ENCODE measurements at places on chromosomes 3 and 15.

DNA sequence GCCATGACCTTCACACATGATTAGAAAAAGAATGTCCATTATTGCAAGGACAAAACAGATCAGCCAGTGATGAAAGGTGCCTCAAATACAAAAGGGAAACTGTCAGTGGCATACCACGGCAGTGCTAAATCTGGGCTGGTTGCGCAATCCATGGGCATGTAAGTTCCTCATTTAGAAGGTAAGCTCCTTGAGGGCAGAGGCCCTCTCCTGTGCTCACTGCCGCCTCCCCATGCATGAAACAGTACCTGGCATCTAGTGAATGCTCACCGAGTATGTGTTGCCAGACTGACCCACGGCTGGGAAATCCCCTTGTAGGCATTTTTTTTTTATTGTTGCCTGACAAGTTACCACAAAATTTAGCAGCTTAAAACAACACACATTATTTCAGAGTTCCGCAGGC, 312.1 kb upstream of the CHRM5 start:
- no peak for DNase-seq

- no peak for DNase-seq
These were observed 214.6 kb upstream of the MDFIC2 start for GRCh38 chr3:70527026-70527425.

GRCh38 chr15:42474827-42475226, 16.1 kb downstream of the ZNF106 start:
- no peak for DNase-seq

GRCh38 chr15:54559405-54560069, 581.3 kb downstream of the UNC13C start:
- peak; percentile 46 for DNase-seq

DNA sequence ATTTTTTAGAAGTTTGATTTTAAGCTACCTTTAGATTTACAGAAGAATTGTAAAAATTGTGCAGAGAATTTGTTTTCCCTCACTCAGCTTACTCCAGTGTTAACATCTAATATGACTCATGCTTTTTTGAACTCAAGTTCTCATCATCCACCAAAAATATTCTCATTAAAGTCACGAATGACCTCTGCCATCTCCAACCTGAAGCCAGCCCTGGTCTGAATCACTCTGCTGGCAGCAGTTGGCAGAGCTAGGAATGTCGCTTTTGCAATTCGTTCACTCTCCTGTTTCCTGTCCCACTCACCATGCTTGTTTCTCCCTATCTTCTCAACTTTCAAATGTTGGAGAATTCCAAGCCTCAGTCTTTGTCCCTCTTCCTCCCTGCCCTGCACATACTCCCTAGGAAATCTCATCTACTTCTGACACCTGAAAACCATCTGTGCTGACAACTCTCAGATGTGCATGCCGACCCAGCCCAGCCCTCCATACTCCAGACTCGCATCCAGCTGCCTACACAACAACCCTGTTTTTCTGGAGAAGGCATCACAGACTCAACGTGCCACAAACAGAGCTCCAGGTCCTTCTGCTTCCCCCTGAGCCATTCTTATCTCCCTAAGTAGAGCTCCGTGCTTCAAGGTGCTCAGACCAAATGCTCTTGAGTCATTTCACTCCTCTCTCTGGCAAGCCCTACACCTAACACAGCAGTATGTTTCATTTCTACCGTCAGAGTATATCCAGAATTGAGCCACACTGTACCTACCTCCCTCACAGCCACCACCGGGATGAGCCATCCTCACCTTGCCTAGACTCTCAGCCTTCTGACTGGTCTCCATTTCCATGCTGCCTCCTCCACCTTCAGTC, 24.9 kb downstream of the PRR23E start:
- no peak for DNase-seq

GRCh38 chr15:75076277-75076676, 52.9 kb downstream of the PPCDC start:
- DNase-seq = no peak

GRCh38 chr3:178152031-178152806, 384.0 kb upstream of the KCNMB2 start:
- no peak for DNase-seq

- no peak for DNase-seq
These were observed 245.1 kb downstream of the MAGI1 start for GRCh38 chr3:65793495-65794200.

- DNase-seq = no peak
These were observed 47.9 kb downstream of the ATP2C1 start for GRCh38 chr3:130941793-130942192.

DNA sequence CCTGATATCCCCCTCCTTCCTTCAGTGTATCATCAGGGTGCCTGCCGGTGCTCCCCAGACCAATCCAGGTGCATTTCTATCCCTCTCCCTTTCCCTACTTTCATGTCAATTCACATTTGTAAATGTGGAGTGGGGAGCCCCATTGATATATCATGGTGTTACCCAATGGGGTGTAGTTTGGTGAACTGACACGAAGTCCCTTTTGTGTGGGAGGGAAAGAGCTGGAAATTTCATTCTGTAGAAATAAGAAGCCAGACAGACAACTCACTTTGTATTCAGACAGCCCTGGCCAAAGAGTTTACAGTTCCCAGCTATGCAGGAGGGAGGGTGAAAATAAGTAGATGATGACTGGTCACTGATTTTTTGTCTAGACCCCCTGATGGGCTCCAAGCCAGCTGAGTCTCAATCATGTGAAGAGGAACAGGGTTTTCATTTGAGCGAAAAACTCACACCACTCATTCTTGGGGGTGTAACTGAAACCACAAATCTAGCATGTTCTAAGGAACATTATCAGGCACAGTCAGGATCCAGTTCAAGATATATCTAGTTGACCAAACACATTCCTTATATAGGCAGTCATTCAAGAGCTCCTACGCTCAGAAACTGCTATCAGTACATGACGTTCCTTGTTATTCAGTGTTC, 58.9 kb downstream of the LMCD1 start:
- no peak for DNase-seq

GRCh38 chr3:129016356-129016719, 15.2 kb downstream of the EFCC1 start:
- DNase-seq = peak; percentile 75

DNA sequence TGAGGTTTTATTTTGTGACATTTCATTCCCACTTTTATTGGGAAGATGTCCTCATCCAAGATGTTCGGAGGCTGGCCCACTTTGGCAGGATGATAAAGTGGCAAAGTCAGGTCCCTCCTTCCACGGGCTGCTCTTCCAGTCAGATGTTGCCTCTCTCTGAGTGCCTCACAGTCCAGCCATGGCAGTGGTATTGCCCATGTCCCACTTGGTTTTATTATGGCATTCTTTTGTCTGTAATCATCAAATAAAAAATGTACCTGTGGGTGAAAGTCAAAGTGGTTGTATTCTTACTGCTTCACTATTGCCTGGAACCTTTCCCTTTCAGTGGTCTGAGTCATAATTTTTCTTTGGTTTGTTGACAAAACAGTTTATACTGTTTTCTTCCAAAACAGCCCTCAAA, 20.2 kb downstream of the ARNT2 start:
- no peak for DNase-seq

DNA sequence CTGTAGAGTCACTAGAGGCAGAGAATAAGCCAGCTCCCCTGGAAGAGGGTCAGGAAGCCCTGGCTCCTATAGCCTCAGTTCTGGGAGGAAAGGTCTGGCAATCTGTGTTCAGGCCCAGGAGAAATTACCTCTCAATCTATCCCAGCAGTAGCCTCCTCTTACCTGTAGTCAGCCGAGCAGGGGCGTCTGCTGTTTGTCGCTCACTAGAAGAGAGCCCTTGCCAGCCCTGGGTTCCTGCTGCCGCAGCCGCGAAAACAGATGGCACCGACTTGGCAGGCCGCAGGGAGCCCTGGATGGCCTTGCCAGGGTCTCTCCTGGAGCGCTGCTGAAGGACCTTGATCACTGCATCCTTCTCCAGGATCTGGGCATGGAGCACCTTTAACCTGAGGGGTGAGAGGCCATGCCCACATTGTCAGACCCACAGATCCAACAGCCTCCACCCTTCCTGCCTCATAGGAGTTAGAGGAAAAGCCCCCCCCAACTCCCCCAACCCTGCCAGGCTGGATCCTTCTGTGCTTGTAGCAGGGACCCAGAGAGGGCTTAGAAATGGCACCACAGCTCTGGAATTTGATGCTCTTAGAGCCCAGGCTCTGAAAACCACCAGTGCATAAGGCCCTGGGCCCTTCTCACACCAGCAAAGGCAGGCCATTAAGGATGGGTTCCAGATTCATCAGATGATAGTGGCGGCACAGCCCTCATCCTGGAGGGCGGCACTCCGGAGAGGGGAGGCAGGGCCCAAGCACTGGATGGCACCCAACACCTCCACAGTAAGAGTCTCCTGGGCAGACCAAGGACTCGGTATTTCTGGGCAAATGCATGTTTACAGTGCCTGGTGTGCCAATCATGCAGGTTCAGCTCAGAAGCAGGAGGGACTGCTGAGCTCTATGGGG, 14.9 kb downstream of the AMOTL2 start:
- peak; percentile 43 for DNase-seq

DNA sequence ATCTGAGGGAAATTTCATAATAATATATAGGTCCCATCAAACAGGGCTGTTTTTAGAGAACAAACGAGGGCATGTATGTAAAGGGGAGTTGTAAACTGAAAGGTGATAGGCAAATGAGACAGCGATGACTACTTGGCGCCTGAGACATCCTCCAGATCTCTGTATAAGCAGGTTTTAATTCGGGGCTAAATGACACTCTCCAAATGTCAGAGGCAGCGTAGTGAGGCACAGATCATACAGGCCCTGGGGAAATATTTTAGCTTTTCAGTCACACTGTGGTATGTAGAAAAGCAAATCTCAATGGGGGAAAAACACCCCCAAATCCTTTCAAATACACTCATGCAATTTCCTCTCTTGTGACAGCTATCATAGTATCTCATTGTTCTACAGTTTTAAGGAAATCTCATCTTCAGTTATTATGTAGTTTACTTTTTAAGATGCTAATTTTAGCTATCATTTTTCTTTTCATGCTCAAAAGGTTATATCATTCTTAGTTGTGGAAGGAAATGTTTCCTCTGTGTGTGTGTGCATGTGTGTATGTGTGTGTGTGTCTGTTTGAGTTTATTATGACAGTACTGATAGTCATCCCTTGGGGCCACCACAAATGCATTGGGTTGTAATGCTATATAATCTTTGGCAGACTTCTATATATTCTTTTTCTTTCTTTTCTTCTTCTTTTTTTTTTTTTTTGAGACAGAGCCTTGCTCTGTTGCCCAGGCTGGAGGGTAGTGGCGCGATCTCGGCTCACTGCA, 1.1 kb downstream of the TPRG1 start:
- DNase-seq = no peak

GRCh38 chr3:195010551-195011100, 260.3 kb downstream of the XXYLT1 start:
- DNase-seq = peak; percentile 29

DNA sequence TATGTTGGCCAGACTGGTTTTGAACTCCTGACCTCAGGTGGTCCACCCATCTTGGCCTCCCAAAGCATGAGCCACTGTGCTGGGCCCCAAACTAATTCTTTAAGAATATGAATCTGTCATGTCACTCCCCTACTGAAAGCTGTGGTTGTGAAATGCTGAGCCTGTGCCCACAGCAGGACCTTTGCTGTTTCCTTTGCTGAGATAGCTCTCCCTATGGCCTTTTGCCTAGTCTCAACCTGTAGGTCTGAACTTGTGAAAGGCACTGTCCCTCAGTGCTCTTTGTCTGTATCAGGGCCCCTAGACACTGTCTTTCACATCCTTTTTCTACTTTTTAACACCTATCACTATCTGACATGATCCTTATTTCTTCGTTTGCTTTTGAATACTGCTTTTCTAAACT, 62.7 kb upstream of the CCR4 start:
- DNase-seq = no peak

DNA sequence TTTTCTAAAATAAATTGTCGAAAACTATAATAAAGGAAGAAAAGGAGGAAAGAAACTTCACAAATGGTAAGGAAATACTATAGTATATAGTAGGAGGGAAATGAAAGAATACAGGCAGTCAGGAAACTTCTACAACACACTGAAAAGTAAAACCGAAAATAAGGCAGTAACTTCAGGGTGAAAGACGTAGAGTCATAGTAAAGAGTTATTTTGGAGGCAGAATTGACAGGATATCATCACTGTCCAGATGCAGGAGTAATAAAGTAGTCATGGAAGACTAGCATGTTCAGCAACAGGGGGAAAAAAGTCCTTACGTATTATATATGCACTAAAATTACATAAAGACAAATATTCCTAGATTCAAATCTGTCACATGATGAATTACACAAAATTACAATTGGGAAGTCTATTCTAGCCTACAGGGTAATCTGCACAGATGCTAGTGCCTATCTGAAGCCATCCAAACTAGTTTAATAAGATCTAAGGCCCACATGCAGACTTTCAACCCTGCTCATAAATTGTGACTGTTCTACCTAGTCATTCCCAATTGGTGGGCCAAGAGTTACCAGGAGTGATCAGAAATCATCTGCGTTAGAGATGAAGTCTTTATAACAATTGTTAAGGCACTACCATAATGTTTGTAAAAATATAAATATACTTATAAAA, 14.0 kb downstream of the VPS13C start:
- DNase-seq = no peak

- no peak for DNase-seq
These were observed 98.8 kb downstream of the SH3GL3 start for GRCh38 chr15:83545804-83546511.

DNA sequence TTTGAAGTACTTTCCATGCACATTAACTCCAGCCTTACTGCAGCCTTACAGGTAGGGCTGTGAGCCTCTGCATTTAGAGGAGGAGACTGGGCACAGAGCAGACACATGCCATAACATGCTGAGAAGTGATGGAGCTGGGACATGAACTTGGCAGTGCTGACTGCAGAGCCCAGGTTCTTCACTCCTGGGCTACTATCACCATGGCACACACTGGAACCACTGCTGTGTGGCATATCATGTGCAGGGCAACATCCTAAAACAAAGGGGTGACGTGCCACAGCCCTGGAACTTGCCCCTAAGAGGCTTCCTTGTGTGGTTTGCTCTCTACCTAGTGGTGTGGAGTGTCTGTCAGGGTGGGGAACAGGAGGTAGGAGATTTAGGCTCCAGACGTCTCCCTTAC, 25.4 kb downstream of the EHD4 start:
- no peak for DNase-seq

- no peak for DNase-seq
These were observed 39.7 kb downstream of the CCNL1 start for GRCh38 chr3:157120071-157120892.

- DNase-seq = no peak
These were observed 58.4 kb downstream of the EDEM1 start for GRCh38 chr3:5245927-5246326.

GRCh38 chr3:134376385-134376765, 2.1 kb upstream of the AMOTL2 start:
- no peak for DNase-seq

DNA sequence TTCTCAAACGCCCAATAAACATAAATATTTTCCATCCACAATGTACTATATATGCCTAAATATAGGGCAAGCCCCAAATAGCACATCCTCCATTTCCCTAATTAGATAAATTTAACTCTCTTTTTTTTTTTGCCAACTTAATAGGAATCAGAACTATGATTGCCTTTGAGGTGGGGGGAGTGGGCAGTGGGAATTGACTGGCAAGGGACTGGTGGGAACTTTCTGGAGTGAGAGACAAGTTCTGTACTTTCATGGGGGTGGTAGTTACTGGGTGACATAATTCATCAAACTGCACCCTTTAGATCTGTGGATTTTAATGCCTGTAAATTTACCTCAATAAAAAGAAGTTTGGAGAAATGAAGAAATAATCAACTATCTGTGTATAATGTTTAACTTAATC, 88.2 kb upstream of the CTDSPL start:
- no peak for DNase-seq

GRCh38 chr3:114496021-114496434, 202.2 kb downstream of the TIGIT start:
- no peak for DNase-seq
